ENCODE measurements at places on chromosomes 12 and 14.

DNA sequence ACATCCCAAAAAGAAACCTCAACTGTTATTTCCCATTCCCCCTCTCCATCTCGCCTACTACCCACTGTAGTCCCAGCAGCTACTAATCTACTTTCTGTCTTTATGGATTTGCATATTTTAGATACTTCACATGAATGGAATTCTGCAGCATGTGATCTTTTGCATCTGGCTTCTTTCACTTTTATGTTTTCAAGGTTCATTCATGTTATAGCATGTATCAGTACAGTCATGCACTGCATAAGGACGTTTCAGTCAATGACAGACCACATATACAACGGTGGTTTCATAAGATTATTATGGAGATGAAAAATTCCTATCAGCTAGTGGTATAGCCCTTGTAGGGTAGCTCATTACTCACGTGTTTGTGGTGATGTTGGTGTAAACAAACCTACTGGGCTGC lies 24.5 kb downstream of the PCNX4 start:
- no peak for DNase-seq

GRCh38 chr14:36502558-36503508 lies 17.2 kb downstream of the NKX2-1 start:
- DNase-seq: no peak

DNA sequence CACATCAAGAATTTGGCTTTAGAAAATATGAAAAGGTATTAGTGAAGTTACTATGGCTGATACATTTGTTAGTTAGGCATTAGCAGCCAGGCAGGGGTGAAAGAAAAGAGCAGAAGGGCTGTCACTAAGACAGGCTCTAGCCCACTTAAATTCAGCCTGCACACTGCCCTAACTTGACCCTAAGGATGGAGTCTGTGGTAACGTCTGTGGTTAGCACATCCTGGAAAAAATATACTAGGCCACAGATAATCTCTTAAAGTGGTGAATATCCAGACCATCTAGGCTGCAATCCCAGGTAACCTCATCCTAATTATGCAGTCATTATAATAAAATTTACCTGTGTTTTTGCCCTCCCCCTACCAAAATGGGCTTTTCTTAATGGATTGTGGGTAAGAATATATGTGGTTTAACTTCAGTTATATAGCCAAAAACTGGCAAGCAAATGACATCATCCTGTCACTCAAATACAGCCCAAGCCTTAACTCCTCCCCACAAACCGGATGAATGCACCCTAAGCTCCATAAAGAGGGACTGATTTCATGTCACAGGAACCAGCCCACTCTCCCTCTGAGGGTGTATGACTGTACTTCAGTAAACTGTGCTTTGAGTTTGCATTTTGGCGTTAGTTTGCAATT lies 440.9 kb downstream of the LRFN5 start:
- no peak for DNase-seq

GRCh38 chr12:13156277-13156676 lies 40.2 kb upstream of the EMP1 start:
- no peak for DNase-seq

GRCh38 chr12:77372026-77372425 lies 306.7 kb upstream of the E2F7 start:
- no peak for DNase-seq

GRCh38 chr12:109926488-109927210 lies 26.6 kb downstream of the TCHP start:
- no peak for DNase-seq

- DNase-seq: no peak
Measured at GRCh38 chr12:10940389-10940788, 1.3 kb upstream of the TAS2R14 start.

DNA sequence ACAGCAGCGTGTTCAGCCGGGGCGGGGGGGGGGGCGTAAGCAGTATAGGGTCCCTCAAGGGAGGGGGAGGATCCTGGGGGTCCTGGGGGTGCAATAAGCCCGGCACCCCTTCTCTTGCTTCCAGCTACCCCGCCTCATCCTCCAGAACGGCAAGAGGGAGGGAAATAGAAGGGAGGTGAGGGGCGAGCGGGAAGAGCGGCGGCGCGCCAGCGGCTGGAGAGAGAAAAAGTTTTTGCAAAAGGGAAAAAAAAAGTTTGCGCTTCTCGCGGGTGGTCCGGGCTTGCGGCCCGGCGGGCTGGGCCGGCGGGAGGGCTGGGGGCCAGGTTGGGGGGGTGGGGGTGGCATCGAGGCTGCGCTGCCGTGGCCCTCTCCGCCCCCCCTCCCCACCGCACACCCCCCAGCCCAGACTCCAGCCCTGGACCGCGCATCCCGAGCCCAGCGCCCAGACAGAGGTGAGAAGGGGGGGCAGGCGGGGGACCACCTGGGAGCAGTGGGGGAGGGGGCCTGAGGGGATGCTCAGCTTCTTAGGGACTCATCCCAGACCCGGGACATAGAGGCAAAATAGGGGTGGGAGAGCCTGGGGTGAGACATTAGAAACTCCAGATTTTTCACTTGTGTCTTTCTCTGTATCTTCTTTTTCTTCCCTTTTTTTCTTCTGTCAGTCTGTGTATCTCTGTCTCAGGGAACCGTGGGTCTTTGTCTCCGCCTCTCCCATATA lies at the start of gene GLI1:
TSS of gene GLI1 (plus strand) at position 36 of the 718 bp plus-strand sequence. CDS start 3,907 bp downstream, outside the sequence.
- no peak for DNase-seq

- DNase-seq: no peak
Measured at GRCh38 chr12:69240631-69240995, 1.2 kb downstream of the CPSF6 start.

DNA sequence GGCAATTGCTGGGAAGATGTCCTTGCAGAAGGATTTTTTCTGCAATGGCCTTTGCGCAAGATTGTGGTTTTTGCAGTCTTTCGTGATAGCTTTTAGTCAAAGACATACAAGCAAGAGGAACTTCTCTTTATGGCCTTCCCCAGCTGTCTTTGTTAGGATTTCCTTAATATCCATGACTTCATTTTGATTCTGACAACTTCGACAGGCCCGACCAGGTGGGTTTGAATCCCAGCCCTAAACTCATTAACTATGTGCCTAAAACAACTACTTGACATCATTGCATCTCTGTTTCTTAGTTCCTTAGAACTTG lies 13.3 kb upstream of the VRK1 start:
- no peak for DNase-seq

DNA sequence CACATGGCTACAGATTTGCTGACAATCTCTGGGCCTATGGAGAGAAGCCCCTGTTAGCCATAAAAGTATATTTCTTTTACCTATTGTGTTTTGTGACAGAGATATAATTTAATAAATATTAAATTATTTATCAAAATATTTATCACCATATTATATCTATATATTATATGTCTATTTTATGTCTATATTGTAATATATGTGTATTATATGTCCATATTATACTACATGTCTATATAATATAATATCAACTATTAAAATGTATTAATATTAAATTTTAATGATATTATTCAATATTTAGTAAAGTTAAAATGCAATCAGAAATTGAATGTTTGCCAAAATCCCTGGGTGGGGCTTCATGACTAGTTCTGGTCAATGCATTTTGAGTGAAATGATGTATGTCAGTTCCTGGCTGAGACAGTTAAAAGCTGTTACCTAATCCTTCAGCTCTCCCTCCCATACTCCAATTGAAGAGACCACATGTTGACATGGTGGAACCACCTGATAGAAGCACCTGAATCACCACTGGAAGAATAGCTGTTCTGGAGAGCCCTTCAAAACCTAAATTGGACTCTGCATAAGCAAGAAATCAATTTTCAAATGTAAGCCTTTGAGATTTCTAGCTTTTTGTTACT lies 357.3 kb upstream of the DDHD1 start:
- no peak for DNase-seq

- DNase-seq: no peak
Measured at GRCh38 chr12:76033081-76034011, 1.8 kb upstream of the PHLDA1 start.

- no peak for DNase-seq
Measured at GRCh38 chr14:22218728-22219127, 370.3 kb downstream of the DAD1 start.

GRCh38 chr12:3262470-3262869 lies 185.3 kb downstream of the TSPAN9 start:
- DNase-seq: no peak

DNA sequence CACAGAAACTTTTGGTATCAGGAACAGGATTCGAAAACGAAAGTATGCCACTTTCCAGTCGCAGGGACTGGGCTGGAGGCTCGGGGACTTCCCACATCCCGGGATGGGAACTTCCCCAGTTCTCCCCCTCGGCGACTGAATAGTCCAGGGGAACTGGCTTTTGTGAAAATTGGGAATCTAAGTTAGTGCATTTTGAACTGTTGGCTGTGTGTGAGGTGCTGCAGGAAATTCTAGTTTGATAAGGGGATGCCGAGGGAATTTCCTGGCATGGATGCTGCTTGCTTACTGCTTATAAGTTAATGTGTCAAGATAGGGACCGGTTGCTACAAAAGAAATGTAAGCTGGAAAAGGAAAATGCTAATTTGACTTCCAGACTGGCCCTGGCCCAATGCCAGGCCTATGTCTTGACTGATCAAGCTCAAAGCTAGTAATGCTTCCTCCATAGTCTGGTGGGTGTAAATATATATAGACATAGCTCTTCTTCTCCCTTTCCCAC lies 73.4 kb upstream of the EIF5 start:
- DNase-seq: no peak

DNA sequence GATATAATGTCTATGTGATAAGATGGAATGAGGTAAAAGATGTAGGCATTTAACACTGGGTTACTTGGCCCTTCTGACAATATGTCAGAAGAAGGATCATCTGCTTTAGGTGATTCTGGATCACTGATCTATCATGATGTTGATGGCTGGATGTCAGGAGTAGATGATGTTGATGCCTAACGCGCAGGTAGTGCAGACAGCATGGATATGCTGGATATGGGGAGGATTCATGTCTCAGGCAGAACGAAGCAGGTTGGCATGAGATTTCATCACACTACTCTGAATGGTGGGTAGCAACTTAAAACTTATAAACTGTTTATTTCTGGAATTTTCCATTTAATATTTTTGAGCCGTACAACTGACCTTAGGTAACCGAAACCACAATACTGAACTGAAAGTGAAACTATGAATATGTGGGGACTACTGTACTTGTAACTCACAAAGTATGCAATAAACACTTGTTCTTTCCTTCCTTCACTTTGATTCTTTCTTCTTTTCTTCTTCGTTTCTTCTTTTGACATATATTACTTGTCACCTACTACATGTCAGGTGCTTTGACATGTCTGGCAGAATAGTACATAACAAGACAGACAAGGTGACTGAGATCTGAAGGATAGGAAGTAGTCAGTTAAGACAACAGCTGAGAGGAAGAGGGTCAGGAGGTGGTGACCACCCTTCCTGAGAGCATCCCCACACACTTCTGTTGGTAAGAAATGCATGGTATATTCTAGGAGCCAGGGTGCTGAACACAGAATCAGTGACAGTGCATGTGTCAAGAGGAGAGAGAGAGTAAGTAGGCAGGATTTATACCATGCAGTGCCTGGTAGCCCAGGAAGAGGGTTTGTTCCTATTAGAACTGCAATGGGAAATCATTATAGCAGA lies 238.8 kb downstream of the PPFIA2 start:
- DNase-seq: no peak

- DNase-seq: no peak
Measured at GRCh38 chr14:67218126-67218525, 23.1 kb upstream of the PALS1 start.

All from posterior cingulate gyrus (tissue), 11 donors.